Mesenteric fat pad (tissue), 1 donor: ENCODE measurements at places on chromosomes 3 and 15. TPM values are rescaled to one million over a fixed set of nuclear protein-coding genes. Genes with fewer than 3 reads are reported as not detected.

LXN gene
- total RNA-seq: 30.3 TPM

BCL2A1 gene
- total RNA-seq: 18.1 TPM

CTXN2 gene
- total RNA-seq: not detected

CADM2 gene
- 17.3 TPM for total RNA-seq

PLAAT1 gene
- total RNA-seq: 1.2 TPM

TP53BP1 gene
- total RNA-seq: 44.8 TPM

CHRFAM7A gene
- total RNA-seq: 3.5 TPM

FOXL2NB gene
- not detected for total RNA-seq

LAMB2 gene
- 310 TPM for total RNA-seq

WNT5A gene
- 1.7 TPM for total RNA-seq

CNTN4 gene
- total RNA-seq: 3.8 TPM

INSYN1 gene
- total RNA-seq: 5.0 TPM

ZNF860 gene
- 0.45 TPM for total RNA-seq

IL17RD gene
- total RNA-seq: 3.5 TPM

C3orf70 gene
- 2.9 TPM for total RNA-seq

FEZF2 gene
- total RNA-seq: not detected

ASB14 gene
- not detected for total RNA-seq
